ENCODE measurements at places on chromosomes 16 and 17.
A peak's percentile ranks its signal among the peaks of the same experiment; 100 is the strongest.

DNA sequence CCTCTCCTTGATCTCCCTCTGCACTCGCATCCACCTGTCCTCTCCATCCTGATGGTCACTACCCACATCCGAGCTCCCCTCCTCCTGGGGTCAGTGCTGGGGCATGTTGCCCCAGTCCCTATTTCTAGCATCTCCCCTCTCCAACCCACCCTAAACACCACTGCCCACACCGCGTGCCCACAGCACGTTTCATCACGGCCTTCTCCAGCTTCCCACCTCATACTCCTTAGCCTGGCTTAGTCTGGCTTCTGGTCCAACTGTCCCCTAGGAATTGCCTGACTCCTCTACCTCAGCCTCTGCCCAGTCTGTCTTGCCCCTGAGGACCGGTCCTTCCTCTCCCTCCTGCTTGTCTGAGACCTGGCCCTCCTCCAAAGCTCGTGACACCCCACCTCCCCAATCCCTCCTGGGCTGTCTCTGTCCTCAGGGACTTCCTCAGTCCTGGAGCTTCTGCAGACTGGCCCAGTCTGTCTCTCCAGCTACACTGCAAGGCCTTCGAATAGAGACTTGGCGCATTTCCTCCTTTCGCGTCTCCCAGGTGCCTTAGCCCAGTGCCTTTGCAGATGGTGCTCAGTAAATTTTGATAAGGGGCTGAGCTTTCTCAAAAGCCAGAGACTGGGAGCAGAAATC lies 4.9 kb downstream of the ALOX15 start:
- no peak for DNase-seq

DNA sequence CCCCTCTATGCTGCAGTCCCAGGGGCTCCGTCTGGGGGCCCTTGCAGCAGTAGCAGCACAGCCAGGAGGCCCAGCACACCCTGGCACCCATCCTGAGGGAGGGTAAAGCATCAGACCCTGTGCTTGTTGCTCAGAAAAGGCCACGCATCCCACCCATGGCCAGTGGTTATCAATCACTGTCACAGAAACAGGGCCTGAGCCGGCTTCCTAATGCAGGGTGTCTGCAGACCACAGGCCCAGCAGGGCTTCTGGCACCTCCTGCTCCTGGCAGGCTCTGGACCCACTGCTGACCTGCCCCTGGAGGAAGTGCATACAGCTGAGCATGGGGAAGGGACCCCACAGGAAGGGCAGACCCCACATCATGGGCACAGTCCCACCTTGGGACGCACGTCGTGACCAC lies 26.9 kb upstream of the CDH15 start:
- DNase-seq: no peak

GRCh38 chr17:2214047-2214928 lies 89.3 kb downstream of the SMG6 start:
- DNase-seq: peak; percentile 58

DNA sequence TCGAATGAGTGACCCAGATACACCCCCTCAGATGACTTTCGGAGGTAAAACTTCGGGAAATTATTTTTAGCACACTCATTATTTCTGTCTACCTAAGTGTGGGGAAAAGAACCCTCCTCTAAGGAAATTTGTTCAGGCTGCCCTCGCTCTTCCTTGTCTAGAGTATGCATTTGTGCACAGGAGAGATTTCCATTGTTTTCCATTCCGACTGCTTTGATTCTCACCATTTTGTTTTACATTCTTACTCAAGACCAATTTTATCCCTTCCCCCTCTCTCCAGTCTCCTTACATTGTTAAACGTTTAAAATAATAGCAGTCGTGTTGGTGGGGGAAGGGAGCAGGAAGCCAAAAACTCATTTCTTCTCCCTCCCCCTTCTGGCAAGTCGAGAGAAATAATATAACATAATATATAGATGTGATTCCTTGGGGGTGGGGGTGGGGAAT lies 1.5 kb upstream of the CHD3 start:
- DNase-seq: no peak

GRCh38 chr16:9465161-9465560 lies 373.7 kb downstream of the HAPSTR1 start:
- DNase-seq: no peak

GRCh38 chr17:81976332-81977210 lies 858 bp upstream of the ASPSCR1 start:
- peak; percentile 68 for DNase-seq

DNA sequence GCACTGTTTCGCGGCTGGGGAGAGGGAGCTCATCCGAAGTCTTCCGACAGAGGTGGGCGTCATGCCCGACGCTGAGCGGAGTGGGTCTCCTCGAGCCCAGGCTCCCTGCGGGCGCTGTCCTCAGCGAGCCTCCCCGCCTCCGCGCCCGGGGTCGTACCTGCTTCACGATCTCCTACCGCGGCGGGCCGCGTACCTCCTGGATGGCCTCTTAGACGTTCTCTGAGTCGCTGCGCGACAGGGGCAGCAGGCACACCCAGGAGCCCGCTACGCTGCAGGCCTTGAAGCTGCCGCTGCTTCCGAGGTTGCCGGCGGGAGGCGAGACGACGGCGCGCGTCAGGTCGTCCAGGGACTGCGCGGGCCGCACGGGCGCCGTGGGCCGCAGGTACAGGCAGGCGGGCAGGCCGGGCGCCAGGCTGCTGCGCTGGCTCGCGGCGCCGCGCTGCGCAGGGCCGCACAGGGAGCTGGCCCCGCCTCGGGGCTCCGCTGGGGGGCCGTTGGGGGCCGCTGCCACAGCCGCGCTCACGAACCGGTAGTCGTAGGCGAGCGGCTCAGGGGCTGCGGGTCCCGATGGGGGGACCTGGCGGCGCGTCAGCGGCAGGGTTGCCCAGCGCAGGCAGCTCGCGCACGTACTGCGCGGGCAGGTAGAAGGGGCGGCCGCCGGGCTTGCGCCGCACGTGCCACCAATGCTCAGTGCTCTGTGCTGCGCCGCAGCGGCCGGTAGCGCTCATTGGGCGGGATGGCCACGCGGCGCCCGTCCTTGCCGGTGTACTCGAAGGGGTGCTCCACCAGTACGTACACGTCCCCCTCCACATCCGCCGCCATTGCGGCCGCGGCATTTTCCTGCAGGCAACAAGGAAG lies 116.4 kb upstream of the SMURF2 start:
- DNase-seq: peak; percentile 31

- no peak for DNase-seq
These were observed 7.2 kb downstream of the TIMM22 start for GRCh38 chr17:1003972-1004768.

DNA sequence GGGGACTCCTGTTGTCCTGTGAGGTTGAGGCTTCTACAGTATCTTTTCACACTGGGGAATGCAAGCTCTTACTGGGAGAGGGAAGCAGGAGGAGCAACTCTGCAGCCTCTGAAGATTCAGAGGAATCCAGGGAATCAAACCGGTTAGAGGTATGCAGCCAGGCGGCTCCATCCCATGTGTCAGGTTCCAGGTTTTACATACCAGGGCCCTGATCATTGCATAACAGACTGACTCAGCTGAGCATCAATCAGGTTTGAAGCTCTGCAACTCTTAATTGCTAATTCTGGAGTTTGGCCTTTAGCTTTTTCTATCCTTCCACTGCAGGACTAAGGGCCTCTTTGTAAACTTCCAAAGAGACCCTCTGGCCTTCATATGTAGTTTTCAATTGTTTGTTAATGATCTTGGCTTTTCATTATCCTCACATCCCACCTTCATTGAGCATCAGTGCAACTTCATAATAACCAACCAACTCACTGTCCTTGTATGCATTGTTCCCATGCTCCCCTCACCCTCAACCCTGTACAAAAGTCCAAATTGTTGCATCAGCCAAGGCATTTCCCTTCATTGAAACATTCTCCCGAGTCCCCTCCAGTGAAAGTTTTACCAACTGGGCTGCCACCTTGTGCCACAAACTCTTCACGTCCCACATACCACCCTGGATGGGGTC lies 59.7 kb upstream of the DHX40 start:
- no peak for DNase-seq

DNA sequence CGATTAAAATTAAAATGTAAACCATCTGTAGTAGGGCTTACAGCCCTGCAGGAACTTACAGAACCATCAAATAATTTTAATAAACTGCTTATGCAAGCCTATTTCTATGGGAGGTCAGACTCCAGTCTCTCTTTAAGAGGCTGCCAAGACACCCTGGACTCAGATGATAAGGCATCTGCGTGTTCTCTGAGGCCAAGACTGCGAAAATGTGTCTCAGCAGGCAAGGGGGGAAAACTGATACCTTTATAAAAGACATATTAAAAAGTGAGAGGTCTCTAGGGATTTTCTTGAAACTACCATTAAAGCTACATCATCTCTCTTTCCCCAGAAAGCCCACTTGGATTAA lies 32.2 kb downstream of the MPHOSPH6 start:
- no peak for DNase-seq

DNA sequence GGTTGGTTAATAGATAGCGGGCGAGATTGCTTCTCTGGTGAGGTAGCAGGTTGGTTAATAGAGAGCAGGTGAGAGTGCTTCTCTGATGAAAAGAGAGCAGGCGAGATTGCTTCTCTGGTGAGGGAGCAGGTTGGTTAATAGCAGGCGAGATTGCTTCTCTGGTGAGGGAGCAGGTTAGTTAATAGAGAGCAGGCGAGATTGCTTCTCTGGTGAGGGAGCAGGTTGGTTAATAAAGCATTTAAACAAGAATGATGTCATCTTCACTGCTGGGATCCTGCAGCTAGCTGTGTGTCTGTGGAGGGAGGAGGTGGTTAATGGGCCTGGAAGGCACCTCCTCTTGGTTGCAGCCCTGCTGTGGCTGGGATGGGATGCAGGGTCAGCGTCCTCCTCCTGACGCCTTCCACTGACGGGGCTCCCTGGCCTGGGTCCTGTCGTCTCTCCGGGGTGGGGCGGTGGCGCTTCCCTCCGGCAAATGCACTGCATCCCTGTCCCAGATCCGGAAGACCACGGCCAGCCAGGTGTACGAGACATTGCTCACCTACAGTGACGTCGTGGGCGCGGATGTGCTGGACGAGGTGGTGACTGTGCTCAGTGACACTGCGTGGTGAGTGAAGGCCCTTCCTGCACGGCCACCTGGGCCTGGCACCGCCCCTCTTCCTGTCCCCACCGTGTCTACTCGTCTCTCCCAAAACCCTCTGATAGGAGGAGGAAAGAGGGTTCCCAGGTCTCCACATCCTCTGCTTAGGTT lies 99.2 kb upstream of the ZNF750 start:
- DNase-seq: no peak

DNA sequence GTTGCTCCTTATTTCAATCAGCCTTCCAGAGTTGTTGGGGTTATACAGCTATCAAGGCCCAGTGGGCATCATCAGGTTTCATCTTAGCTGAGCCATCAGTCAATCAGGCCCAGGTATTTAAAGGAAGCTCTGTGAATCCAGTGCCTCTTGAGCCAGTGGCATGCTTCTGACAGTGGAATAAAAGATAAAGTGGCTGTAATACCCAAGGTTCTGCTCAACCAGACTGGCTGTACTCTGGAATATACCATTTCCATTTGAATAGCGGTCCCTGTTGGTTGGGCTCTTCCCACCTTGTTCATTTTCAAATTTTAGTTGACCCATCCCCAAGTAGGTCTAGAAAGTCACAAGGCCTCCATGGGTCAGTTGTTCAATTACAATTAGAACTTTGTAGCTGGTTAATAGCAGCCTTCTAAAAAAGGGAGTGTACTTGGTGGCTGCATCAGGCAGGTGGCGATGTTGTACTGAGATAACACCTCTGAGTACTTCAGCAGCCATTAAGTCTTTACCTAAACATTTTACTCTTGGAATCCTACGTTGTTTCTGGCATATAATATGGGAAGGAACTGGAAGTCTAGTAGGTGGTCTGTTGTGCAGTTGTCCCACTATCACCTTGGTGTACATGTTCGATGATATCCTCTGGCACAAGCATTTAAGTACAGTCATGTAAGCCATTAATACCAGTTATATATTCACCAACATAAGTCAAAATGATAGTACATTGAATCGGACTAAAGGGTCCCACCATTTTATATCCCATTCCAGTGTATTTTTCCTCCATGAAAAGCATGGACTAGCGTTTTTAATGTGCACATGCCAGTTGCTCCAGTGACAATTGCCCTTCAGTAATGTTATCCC lies 294.1 kb downstream of the BCAS3 start:
- peak; percentile 57 for DNase-seq

DNA sequence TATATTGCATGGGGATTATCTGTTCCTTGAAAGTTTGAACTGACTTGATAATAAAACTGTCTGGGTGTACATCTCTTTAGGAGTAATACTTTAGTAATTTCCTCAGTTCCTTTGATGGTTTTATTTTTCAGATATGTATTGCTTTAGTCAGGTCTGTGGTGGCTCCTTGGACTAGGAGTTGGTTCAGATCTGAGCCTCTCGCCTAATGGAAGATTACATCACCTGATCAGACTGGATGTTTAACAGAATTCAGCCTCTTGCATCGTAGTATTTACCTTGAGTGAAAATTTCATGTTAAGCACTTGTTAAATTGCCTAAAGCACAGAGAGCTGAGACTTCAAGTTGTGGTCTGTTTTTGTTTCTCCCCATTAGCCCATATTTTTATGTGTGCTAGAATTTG lies 267.3 kb downstream of the MAP2K4 start:
- no peak for DNase-seq

GRCh38 chr16:79257953-79258490 lies 342.5 kb downstream of the MAF start:
- DNase-seq: no peak

DNA sequence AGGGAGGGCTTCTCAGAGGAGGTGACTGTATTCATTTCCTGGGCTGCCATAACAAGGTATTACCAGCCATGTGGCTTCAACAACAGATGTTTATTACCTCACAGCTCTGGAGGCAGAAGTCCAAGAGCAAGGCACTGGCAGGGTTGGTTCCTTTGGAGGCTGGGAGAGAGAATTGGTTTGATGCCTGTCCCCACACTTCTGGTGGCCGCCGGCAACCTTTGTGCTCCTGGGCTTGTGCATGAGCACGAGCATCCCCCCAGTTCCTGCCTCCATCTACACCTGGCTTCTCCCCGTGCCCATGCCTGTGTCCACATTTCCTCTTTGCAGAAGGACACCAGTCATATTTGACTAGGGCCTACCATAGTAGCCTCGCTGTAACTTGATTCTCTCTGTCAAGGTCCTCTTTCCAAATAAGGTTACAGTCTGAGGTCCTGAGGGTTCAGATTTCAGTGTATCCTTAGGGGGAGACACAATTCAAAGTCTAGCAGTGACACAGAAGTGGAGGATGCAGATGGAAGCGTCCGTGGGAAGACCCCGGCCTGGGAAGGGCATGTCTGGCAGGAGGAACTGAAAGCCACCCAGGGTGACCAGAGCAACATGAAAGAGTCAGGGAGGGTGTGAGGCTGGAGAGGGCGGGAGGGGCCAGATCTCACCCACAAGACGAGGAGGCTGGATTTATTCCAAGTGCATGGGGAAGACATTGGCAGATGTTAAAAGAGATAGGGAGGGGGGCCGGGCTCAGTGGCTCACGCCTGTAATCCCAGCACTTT lies 188.2 kb upstream of the HSBP1 start:
- no peak for DNase-seq

- DNase-seq: no peak
These were observed 563.7 kb upstream of the HSBP1 start for GRCh38 chr16:83244057-83244456.

All from activated CD4-positive, alpha-beta T cell treated with anti-CD3 and anti-CD28 coated beads for 48 hours (primary cell).